ENCODE measurements at places on chromosomes 1 and 21. TPM values are rescaled to one million over a fixed set of nuclear protein-coding genes. Genes with fewer than 3 reads are reported as not detected.

Gene SPRR2G
- not detected for total RNA-seq

Gene GALE
- total RNA-seq, result 6.9 TPM

Gene IGSF21
- not detected for total RNA-seq

Gene SPOCD1
- total RNA-seq, result 0.27 TPM

Gene CRP
- total RNA-seq, result not detected

Gene TMEM200B
- total RNA-seq, result not detected

DNA sequence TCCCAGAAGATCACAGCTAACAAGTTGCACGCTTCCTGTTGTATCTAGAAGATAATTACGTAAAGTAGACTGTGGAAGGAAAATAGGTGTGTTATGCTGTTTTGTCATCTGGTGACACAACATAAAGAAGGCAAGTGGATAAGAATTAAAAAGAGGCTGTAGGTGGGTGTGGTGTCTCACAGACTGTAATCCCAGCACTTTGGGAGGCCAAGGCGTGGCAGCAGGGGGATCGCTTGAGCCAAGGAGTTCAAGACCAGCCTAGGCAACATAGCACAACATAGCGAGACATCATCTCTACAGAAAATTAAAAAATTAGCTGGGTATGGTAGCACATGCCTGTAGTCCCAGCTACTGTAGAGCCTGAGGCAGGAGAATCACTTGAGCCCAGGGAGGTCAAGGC is 17.9 kb upstream of the ZNF281 start:
- DNase-seq, result no peak

DNA sequence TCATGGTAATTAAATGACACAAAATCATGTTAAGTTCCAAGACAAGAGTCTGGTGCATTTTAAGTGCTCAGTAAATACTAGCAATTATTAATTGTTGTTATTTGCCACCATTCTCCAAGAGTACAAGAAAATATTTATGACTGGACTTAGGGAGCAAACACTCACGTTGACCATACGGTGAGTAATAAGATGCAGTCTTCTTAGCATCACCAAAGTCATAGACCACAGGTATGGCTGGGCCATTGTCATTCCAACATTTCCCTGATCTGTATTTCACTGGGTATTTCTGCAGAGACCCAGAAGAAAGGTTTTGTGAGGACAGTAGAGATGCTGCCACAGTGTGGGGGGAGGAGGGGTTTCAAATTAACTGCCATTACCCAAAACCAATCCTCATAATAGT is 4.7 kb downstream of the ITLN2 start:
- DNase-seq, result no peak

DNA sequence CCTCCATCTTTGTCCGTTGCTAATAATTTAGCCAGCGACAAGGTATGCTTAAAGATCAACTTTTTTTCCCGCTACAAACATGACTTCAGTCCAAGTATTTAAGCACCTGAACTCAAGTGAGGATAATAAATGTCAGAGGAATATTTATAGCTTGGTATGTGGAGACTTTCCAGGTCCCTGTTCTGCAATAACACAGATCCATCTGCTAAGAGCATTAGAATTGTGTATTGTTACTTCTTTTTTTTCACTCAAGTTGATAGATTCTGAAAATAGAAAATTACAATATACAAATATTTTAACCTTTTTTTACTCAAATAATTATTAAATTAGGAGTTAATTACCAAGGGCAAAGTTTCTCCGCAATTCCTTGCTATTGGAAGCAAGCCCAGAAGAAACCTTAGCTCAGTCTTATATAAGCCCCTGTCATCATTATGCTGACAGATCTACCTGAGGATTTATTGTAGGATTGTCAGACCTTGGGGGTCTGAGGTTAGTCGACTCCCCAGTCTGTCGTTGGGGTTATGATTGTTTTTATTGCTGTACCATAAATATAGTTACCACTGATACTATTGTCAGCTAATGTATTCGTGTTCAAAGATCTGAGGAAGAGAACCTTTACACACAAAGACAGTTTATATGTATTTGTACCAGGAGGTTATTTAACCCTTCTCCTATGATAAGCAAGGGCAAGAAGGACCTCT is 337.9 kb downstream of the TBX15 start:
- DNase-seq, result no peak

DNA sequence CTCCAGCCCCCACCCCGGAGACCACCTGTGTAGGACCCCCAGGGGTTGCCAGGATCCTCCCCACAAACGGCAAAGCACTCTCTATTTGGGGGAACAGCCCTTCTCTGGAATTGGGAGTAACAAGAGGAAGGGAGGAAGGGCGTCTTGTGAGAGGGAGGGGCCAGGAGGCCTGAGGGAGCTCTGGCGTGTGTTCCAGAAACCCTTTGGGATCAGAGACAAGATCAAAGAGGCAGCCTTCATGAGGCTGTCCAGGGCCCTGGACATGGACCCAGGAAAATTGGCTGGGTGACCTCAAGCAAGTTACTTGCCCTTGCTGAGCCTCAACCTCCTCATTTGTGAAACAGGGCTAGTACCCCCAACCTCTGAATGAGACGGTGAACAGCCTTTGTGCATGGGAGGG is 18.1 kb upstream of the ECE1 start:
- DNase-seq, result no peak

DNA sequence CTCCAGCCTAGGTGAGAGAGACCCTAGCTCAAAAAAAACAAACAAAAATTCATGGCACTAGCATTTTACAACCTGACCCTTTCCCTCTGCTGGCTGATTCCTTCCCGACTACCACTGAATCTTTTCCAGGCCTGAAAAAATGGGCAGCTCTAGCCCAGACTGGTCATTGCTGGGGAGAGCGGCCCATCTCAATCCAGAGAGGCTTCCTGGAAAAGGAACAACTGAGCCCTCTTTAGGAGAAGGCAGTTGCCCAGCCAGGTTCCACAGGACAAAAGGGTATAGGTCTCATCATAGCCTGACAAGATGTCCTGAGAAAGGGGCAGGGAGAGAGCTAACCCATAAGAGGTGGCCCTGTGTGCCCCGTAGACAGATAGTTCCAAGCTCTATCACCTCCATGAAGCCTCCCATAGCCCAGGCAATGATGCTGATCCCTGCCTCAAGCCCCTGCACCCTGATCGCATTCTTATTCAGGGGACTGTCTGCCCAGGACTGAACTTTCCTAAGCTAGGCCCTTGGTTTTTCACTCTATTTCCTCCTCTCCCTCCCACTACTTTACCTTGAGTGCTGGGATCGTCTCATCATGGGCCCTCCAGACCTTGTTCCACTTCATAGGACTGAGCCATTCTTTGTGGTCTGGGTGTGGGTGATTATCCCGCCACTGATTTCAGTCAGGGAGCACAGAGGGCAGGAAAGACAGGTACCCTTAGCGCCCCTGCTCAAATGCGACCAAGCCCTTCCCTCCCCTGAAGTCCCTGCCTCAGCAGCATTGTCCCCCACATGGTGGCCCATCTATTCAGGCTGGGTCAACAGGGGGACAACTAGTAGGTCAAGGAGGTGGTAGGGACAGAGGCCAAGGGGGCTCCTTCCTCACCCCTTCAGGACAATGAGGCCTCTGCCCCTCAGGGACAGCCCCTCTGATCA is 18.2 kb downstream of the RHBG start:
- no peak for DNase-seq

DNA sequence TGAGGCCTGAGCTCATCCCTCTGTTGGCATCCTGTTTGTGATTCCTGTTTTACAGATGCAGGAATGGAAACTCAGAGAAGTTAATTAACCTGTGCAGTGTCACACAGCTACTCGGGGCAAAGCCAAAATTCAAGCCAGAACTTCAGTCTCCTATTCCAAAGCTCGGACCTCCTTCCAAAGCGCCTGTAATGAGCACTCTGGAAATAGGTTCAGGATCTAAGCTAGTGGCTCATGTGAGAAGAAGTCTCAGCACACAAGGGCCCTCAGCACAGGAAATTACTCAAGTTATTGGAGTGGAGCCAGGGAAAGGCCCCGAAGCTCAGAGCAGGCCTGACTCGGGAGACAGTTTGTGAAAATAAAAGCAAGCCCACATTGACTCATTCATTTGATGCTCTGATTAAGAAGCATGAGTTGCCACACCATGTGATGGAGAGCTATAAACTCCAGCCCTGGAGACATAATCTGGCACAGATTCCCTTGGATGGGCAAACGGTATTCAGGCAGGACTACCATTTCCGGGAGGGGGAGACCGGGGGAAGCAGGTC is 50.6 kb upstream of the LYST start:
- peak; percentile 27 for DNase-seq

DNA sequence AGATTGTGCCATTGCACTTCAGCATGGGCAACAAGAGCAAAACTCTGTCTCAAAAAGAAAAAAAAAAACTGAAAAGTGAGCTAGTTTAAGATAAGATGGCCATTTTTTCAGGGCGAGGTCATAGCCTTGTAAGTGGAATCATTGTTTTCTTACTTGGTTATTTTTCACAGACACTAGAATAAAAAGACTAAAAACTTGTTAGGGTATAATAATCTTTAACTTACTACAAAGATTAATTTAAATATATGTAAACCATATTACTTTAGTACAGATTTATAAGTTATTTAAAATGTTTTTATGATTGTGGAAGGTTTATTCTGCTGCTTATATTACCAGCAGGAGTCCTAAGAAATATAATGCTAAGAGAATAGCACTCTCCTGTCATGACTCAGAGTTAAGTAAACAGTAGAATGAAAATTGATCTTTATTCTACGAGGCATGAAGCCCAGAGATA is 23.5 kb downstream of the ANGPTL1 start:
- no peak for DNase-seq

GRCh38 chr1:247204177-247204647 is 32.4 kb upstream of the ZNF124 start:
- DNase-seq, result no peak

DNA sequence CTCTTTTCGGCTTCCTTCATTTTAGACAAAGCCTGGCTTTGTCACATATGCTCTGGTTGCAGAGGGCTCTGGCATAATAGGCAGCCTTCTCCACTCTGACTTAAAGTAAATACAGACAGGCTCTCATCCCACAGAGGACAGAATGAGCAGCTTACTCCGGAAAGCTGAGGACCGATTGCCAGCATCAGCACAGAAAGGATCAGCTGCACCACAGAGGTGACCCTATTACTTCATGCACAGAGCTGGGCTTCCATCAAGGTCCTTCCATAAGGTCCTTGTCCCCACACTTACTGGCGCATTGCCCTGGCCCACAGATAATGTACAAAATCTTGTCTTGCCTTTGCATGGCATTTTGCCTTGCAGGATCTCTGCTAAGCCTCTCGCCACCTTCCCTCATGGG is 67.6 kb downstream of the SEC16B start:
- DNase-seq, result no peak

DNA sequence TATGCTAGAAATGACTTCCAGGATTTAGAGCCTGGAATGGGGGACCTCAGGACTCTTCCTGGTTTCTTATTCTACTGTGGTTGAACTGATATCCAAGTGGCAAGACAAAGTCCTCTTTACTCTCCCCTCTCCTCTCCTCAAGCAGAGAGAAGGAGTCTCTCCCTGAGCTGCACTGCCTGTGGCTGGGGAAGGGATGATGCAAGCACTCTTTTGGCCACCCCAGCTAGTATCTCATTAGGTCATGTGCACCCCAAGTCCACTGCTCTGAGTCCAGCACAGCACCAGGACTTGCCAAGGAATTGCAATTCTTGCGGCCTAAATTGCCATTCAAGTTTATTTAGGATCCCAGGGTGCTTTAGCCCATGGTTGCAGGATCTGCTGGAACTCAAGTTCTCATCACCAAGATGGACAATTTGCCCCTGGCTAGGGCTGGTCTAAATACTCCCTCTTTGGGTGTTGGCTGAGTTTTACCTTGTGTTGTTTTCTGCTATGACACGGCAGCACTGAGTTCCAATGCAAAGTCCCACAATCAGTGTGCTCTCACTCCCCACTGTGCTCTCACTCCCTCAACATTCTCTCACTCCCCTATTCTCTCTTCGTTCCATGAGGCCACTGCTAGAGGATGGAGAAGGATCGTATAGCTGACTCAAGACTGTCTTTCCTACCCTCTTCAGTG is 172.2 kb downstream of the TM2D1 start:
- DNase-seq, result no peak

GRCh38 chr1:198776602-198777029 is 137.8 kb downstream of the PTPRC start:
- DNase-seq, result no peak

- DNase-seq, result no peak
Observed at GRCh38 chr1:160007577-160008200, 24.1 kb downstream of the PIGM start.

- DNase-seq, result no peak
Observed at GRCh38 chr1:205663286-205663936, 16.9 kb downstream of the SLC45A3 start.

DNA sequence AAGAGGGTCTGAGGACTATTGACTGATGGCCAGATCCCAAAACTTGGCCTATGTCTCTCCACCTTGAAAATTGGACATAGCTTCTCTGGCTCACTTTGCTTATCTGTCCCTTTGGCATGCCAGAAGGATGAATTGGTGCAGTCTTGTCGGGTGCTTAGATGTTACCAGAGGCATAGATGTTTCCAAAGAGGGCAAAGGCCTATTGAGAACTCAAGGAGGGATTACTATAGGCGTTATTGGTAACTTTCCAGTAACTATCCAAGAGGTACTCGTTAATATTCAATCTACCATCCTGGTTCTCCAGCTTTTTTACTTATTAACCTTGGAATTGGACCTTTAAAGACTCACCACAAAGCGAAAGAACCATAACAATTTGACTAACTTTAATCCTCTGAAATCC is 368.3 kb upstream of the ESRRG start:
- no peak for DNase-seq

- DNase-seq, result no peak
Observed at GRCh38 chr1:64608005-64608650, 136.7 kb upstream of the RAVER2 start.

DNA sequence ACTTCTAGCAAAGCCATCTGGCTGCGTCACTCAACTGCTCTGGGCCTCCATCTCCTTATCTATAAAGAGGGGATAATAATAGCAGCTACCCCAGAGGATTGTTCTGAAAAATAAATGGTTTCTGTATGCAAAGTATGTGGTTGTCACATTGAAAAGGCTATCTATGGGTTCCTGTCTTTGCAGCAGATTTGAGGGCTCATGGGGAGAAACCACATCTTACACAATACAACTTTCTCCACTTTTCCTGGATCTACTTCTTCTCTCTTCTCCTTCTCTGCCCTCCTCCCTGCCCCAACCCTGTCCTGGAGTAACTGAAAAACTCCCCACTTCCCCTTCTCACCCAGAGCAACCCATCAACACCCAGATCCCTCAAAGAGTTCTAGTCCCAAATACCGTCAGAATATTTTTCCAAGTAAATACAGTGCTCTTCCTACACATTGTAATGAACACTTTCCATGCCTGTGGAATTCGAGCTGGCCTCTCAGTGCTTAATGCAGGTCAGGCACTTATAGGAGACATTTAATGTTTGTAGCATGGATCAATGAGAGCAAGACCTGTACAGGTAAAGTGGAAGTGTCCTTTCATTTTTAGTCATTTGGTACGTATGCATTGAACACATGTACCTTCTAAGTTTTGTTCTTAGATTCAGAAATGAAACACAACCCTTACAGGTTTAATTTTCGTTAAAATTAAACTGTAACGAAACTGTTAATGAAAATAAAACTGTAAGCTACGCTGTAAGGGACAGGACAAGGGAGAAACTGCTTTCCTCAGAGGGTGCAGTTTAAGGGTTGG is 131.9 kb downstream of the AK5 start:
- DNase-seq, result no peak

All from CD4-positive, alpha-beta T cell (primary cell).